ENCODE measurements at places on chromosomes 6 and 20. TPM values are rescaled to one million over a fixed set of nuclear protein-coding genes. Genes with fewer than 3 reads are reported as not detected.

DNA sequence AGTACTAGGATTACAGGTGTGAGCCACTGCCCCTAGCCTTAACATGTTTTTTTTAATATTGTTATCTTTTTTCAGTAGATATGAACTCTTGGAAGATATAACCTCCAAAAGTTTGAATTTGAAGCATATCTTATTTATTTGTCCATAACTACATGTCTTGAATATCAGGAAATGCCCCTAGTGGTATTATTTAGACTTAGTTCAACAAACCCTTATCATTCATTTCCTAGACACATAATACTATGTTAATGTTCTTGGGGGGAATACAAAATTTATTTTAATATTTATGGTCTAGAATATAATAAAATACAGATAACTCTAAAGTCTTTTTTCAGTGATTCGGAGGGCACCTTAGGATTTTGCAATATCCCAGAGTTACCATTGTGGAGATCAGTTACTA is 160.7 kb downstream of the HACE1 start:
- H3K4me3 ChIP-seq: no peak overlapping the region
- H3K36me3 ChIP-seq: no peaks in the 10 kb centered on the region
- DNase-seq: no peak
- no peak overlapping the region for H3K27ac ChIP-seq
- no peaks in the 10 kb centered on the region for H3K27me3 ChIP-seq
- H3K4me1 ChIP-seq: no peaks in the 10 kb centered on the region

GRCh38 chr6:44662461-44663121 is 275.1 kb downstream of the CDC5L start:
- no peak overlapping the region for H3K4me3 ChIP-seq
- H3K36me3 ChIP-seq: no peaks in the 10 kb centered on the region
- no peak for DNase-seq
- H3K27me3 ChIP-seq: no peaks in the 10 kb centered on the region
- H3K27ac ChIP-seq: no peak overlapping the region

TRIM40 gene
- total RNA-seq: not detected

PTGIS gene
- 16.3 TPM for total RNA-seq

SPATS1 gene
- not detected for total RNA-seq

HTR1B gene
- not detected for total RNA-seq

DNA sequence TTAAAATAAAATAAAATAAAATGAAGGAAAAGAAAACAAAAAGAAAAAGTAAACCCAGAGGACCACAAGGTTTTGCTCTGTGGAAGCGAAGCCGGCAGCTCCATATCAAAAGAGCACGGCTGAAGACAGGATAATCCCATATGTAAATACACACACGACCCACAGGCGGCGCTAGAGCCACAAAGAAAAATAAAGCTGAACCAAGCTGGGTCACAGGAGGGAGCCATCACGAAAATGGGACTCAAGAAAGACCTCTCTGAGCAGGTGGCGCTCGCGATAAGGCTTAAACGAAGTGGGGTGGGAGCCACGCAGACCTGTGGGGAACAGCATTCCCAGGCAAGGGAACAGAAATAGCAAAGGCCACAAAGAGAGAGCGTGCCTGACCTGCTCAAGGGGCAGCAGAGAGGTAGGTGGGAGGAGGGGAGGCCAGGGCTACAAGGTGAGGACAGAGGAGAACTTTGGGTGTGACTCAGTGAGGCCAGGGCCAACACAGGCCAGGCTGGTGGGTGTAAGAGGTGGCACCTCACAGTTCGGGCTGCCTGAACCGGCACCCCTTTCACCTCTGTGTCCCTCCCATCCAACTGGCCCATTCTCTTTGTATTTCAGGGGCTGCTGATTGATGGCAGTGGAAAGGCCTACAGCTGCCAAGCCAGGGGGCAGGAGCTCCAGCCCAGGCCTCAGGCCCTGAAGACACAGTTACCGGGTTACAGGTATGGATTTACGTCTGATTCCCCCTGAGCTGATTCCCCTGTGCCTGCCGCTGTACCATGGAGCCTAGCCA is 26.0 kb downstream of the PTGIS start:
- H3K27ac ChIP-seq: no peak overlapping the region
- no peak overlapping the region for H3K4me3 ChIP-seq
- no peaks in the 10 kb centered on the region for H3K36me3 ChIP-seq
- peak; percentile 65 for DNase-seq

GRCh38 chr6:41523915-41524633 is 22.1 kb upstream of the FOXP4 start:
- no peak for DNase-seq
- H3K4me3 ChIP-seq: no peak overlapping the region
- H3K27me3 ChIP-seq: peaks cover 3% of the 10 kb centered on the region
- no peaks in the 10 kb centered on the region for H3K4me1 ChIP-seq
- H3K27ac ChIP-seq: no peak overlapping the region
